Left lobe of liver (tissue), 2 donors: ENCODE measurements at places on chromosomes 13 and 19.

DNA sequence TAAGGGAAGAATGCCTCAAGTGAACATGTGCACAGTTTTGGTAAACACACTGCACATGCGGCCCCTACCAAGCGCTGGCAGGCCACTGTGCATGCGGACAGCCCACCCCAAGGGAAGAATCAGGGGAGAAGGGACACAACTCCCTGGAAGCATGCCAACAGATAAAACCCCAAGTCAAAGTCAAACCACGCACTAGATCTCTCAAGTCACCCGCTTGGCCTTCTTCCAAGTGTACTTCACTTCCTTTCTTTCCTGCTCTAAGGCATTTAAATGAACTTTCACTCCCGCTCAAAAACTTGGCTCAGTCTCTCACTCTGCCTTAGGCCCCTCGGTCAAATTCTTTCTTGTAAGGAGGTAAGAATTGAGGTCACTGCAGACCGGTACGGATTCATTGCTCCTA is 4.6 kb upstream of the RFXAP start:
- no peak for DNase-seq

GRCh38 chr13:24861617-24862362 is 97.8 kb downstream of the RNF17 start:
- no peak for DNase-seq

GRCh38 chr13:98466634-98467236 is 110.2 kb downstream of the STK24 start:
- no peak for DNase-seq

DNA sequence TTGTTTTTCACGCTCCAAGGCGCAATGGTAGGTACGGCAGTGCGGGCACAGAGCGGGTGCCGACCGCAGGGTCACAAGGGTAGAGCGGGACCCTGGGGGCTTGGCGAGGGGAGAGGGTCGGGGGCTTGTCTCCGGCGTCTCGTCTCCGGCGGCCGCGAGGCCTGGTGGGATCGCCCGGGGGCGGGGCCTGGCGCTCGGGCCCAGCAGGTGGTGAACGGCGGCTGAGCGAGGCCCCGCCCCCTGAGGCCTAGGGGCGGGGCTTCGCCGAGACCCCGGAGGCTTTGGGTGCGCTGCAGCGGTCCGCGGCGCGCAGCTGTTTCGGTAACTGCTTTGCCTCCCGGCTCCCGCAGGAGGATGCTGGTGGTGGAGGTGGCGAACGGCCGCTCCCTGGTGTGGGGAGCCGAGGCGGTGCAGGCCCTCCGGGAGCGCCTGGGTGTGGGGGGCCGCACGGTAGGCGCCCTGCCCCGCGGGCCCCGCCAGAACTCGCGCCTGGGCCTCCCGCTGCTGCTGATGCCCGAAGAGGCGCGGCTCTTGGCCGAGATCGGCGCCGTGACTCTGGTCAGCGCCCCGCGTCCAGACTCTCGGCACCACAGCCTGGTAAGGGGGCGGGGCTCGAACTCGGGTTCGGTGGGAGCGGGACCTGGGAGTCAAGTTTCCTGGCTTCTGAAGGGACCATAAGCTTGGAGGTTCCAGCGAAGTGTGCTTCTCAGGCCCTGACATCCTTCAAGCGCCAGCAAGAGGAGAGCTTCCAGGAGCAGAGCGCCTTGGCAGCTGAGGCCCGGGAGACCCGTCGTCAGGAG is at the start of gene TSEN34:
Gene TSEN34 (plus strand): TSS at position 298 of the 800 bp plus-strand sequence. CDS start 57 bp downstream, at position 355.
- DNase-seq = peak; percentile 92

DNA sequence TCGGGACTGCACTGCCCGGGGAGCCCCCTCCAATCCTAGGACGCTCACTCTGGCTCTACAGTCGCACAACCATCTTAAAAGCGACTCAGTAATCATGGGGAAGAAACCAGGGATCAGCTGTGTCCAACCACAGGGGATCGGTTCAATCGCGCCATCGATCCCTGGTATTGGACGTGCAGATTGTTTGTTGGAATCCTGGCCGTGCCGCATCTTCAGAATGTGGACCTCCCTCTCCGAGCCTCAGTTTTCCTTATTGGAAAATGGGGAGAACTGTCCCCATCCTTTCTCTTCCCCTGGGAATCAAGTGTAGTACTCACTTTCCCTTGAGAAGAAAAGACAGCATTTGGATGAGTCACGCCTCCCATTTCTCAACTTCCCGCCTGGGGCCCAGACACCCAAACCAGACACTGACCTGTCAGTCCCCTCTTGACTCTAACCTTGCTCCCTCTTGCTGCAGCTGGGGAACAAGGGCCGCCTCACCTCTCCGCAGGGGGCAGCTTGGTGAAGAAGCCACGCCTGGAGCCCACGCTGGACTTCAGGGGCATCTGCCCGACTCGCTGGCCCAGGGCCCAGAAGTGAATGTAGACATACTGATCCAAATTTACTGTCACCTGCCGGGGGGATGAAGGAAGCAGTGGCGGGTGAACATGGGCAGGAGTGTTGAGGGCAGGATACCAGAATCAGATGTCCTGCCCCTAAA is 17.6 kb downstream of the EMP3 start:
- no peak for DNase-seq

DNA sequence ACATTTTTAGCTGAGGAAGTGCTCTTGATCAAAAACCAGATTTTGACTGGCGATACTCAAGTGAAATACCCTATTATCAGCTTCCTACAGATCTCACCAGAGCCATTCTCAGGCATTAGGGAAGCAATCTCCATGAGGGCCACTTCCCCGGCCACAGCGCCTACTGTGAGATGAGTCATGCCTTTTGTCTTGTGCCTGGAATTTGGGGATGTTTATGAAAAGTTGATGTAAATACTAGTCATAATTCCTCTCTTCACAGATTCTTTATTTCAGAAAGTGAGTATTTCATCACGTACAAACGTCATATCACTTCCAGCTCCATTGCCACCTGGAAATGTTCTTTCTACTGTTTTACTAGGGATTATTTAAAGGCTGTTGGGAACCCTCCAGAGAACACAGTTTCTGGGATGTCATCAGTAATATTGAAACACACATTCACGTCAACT is 25.3 kb upstream of the SLC46A3 start:
- DNase-seq = no peak

GRCh38 chr13:28497143-28497876 is 2.4 kb upstream of the FLT1 start:
- no peak for DNase-seq
